AML-193 (cell line): ENCODE measurements at places on chromosomes 12 and 14.

DNA sequence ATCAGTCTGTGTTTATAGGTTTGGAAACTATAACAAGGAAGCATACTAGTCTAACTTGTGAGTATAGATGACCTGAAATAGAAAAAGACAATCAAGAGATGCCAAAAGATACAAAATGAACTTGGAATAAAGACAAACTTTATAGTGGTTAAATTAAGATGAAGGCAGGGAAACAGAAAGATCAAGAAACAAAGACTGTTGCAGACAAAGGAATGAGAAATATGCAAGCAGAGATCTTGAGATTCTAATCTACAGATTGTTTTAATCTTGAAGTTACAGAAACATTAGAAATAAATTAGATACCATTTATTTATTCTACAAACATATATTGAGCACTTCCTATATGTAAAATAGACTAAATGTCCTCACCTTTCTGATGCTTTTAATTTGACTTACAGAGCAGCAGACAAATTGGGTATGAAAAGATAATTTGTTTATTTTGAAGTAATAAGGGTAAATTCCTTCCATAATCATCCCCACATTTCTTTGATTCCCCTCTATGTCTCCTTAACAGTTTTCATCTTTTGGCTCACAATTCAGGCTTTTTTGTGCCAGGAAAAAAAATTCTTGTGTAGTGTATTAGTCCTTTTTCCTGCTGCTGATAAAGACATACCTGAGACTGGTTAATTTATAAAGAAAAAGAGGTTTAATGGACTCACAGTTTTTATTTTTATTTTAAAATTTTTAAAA lies 134.4 kb downstream of the KITLG start:
- DNase-seq = no peak

DNA sequence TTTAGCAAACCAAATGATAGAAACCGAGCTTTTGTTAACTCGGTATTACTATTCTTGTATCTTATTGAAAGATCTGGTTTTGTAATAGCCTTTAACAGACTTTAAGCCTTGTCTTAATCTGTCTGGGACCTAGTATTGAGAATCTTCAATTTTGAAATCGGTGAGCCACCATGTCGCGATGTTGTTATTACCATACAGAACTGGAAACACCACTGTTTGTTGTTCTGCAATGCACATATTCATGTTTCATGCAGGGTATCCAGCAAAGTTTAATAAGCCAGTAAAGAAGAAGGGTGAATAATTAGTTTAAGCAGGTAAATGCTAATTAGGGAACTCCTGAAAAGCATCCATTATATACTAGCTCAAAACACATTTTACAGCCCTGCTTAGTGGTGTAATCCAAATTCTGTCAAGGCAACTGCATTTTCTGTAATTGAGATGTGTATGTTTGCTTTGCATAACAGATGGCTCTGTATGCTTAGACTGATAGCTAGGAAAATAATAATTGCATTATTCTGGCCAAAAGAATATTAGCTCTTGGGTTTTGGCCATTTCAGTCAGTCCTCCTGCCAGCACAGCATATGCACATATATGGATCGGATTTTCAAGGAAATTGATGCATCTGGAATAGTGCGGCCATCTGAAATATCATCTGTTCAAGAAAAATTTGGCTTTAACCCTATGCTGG lies 389.2 kb downstream of the EGLN3 start:
- DNase-seq = no peak

- peak; percentile 33 for DNase-seq
Measured at GRCh38 chr12:12645485-12645884, 33.8 kb downstream of the CREBL2 start.

- DNase-seq = no peak
Measured at GRCh38 chr14:101230161-101230850, 326.8 kb upstream of the RTL1 start.

DNA sequence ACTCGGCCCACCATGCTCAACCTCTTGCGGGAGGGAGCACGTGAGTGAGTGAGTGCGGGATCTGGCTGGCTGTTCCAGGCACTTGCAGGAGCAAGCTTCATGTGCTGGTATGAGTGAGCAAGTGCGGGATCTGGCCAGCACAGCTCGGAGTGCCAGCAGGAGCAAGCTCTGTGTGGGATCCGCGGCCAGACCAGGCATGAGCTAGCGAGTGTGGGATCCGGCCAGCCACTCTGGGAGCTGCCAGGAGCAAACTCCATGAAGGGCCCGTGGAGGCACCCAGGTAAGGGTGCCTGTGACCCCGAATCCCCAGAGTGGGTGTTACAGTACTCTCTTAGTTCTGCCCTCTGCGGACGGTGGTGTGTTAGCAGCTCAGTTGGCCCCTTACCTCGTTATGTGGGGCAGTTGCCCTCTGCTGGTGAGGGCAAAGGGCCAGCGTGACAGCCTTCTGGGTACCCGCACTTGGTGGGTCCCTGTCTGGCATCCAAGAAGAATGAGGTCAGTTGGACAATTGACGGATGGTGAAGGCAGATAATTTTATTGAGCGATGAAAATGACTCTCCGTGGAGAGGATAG lies 38.3 kb downstream of the RAD51B start:
- no peak for DNase-seq

- DNase-seq = no peak
Measured at GRCh38 chr12:53552361-53553327, 45.4 kb upstream of the NPFF start.

DNA sequence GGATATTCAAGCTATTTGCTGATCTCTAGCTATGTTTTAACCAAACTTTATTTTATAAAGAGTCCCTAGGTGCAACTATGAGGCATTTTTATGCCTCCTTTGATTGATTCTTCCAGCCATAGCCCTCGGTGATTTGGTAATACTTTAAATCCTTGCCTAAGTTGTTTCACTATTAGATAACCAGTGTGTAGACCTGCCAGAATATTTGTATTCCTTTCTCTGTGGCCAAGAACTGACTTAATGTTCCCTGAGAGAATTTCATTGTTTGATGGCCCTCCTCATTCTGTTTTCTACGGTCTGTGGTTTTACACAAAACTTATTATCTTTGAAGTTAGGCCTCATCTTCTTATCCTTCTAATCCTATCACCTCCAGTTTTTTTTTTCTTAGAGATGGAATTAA lies 109.7 kb upstream of the MDGA2 start:
- DNase-seq = no peak

- DNase-seq = no peak
Measured at GRCh38 chr12:101767537-101767936, 28.3 kb upstream of the SYCP3 start.

DNA sequence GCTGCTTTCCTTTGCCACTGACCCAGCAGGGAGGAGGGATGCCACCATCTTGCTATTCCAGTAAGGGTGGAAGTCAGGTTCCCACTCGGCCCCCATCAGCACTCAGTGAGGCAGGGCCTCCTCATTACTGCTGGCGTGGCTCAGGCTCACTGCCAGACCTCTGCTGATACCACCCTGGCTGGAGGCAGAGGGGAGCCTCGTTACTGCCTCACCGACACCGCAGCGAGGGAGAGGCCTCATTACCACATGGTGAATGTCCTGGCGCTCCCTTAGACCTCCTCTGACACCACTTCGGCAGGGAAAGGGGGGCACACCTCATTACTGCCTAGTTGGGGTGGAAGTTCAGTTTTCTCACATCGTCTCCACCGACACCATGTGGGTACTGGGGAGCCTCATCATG lies 354.1 kb downstream of the CACNA1C start:
- DNase-seq = no peak

DNA sequence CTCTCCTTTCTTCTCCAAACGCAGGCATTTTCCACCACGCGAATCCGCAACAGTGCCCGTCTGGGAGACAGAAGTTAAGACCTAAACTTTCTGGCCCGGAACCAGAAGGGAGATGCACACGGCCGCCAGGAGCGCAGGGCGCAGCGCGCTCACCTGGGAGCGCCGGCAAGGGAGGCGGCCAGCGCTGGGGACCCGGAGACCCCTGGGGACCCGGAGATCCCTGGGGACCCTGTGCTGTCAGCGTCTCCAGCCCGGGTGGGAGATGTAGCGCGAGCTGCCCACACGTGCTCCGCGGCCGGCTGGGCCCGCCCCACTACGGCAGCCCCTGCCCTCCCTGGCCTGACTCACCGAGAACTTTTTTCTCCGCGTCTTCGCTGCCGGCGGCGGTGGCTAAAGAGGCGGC lies 620 bp downstream of the YBX3 start:
- DNase-seq = no peak

DNA sequence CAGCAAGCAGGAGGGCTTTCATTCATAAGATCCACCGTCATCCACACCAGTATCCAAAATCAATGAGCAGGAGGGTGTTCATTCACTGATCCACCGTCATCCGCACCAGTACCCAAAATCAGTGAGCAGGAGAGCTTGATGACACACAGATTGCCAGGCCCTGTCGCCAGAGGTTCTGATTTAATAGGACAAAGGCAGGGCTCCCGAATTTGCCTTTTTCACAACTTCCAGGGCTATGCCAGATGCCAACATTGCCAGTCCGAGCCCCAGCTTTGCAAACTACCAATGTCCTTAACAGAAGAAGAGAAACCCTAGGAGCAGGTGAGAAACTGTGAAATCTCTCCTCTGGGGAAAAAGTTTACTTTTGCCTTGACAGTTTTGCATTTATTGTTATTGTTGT lies 115.0 kb downstream of the SLC15A4 start:
- DNase-seq = no peak

- DNase-seq = no peak
Measured at GRCh38 chr14:61540931-61541330, 154.4 kb upstream of the HIF1A start.
